H4 (cell line): ENCODE measurements at places on chromosomes 6 and 20. TPM values are rescaled to one million over a fixed set of nuclear protein-coding genes. Genes with fewer than 3 reads are reported as not detected.
A peak's percentile ranks its signal among the peaks of the same experiment; 100 is the strongest.

The TXLNB gene
- 0.04 and 0.18 TPM in 2 replicates for total RNA-seq

The NDUFAF5 gene
- 34.0 and 36.0 TPM in 2 replicates for total RNA-seq

The TSHZ2 gene
- 0.33 and 1.4 TPM in 2 replicates for total RNA-seq

The CASP8AP2 gene
- total RNA-seq, result 4.1 and 5.1 TPM in 2 replicates

The ASIP gene
- total RNA-seq, result not detected in 2 replicates

The MICAL1 gene
- 3.5 and 5.8 TPM in 2 replicates for total RNA-seq

DNA sequence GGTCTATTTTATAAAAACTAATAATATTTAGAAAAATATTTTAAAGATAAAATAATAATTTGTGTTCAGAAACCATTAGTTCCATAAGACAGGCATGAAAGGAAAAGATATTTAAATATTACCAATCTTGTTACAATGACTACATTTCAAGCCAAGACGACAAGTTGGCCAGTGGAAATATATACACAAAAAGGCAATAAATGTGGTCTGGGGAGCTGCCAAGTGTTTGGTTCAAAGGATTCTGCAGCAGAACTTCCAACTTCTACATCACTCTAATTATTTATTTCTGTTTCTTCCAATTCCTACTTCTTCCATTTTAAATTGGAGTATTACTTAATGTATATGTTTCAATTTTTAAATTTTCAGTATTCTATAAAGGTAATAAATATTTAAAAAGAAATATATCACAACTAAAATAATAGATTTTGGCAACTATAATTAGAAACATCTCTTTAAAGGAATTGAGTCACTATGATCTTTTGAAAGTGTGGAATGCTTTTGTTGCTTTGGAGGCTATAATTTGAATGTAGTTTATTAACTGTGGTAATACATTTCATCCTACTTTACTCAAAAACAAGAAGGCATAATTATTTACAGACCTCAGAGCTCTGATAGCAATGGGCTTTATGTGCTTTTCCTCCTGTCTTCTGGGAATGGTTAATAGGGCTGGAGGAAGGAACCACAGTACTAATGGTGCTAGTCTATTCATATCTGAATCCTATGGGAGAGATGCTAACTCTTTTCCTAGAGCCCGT, 129.7 kb upstream of the FAM184A start:
- DNase-seq, result peak; percentile 13

- peak; percentile 31 for DNase-seq
Measured at GRCh38 chr6:24524805-24525204, 30.0 kb downstream of the ALDH5A1 start.

- DNase-seq, result peak; percentile 63
Measured at GRCh38 chr6:157613011-157613522, 210.0 kb upstream of the SNX9 start.

- DNase-seq, result peak; percentile 80
Measured at GRCh38 chr6:35181308-35181932, 32.3 kb upstream of the SCUBE3 start.
